ENCODE measurements at places on chromosomes 12 and 14.

GRCh38 chr12:112116232-112117060, 7.9 kb upstream of the NAA25 start:
- no peak for DNase-seq

DNA sequence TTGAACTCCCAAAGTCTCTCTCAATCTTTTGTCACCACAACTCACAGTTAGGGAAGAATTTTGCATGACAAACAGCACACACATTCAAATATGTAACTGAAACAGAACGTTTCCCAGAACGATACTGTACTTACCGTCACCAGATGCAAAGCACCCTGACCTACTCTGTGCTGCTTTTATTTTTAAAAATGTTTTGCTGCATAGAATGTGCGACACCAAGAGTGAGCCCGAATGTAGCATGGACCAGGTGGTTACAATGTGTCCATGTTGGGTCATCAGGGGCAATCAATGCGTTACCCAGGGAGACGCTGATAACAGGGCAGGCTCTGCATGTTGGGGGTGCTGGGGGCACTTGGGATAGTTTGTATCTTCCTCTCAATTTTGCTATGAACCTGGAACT, 14.6 kb upstream of the EIF5 start:
- DNase-seq = no peak

GRCh38 chr12:31965090-31965489, 5.9 kb downstream of the RESF1 start:
- DNase-seq = no peak

GRCh38 chr12:128170181-128170580, 96.8 kb upstream of the TMEM132C start:
- no peak for DNase-seq

GRCh38 chr12:9331218-9331626, 123.0 kb upstream of the PZP start:
- peak; percentile 23 for DNase-seq

GRCh38 chr14:85401384-85401783, 128.6 kb upstream of the FLRT2 start:
- no peak for DNase-seq

DNA sequence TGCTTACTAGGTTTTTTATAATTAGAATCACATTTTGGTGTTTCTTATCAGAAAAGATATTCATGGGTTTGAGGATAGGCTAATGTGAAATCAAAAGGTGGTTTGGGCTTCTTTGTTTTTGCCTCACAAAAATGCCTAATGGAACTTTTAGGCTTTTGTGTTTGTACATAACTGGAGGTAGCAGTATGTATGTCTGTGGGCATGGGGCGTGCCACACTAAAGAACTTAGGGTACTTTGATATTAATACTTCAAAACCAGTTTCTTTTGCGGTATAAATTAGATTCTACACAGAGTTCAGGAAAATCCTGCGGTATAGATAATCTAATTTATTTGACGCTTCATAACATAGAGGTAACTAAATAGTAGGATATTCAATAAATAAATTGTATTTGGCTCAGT, 1.9 kb downstream of the ETV6 start:
- no peak for DNase-seq

DNA sequence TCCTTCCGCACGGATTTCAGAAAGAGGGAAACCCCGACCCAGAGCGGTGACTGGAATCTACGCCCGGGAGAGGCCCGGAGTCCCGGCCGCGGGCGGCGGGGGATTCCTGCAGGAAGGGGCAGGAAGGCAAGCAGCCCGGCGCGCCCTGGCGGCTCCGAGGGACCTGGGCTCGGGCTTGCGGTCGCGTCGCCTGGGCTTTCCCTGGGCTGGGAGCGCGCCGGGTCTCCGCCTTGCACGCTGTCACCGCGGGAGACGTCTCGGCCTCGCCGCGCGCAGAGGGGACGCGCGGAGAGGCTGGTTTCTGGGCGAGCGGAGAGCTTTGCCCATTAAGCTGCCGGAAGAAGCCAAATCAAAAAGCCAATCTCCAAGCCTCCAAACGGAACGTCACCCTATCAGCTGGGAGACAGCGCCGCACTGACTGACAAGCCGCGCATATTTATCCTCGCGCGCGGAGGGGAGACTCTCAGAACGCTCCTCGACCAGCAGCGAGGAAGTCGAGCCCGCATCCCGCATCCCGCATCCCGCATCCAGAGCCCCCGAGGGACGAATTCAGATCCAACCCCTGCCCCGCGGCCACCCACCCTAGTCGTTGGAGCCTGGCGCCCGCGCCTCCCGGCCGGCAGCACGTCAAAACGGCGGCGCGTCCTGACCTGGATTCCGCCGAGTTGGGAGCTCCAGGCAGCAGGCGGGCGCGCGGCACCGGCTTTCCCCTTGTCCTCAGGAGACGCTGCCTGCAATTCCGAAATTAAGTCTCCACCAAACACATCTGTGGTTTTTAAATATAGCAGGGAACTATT, at the start of gene SLC8A3:
SLC8A3 (minus strand) TSS at position 293 of the 797 bp plus-strand sequence. CDS start 20,529 bp downstream, outside the sequence.
- DNase-seq = peak; percentile 92

DNA sequence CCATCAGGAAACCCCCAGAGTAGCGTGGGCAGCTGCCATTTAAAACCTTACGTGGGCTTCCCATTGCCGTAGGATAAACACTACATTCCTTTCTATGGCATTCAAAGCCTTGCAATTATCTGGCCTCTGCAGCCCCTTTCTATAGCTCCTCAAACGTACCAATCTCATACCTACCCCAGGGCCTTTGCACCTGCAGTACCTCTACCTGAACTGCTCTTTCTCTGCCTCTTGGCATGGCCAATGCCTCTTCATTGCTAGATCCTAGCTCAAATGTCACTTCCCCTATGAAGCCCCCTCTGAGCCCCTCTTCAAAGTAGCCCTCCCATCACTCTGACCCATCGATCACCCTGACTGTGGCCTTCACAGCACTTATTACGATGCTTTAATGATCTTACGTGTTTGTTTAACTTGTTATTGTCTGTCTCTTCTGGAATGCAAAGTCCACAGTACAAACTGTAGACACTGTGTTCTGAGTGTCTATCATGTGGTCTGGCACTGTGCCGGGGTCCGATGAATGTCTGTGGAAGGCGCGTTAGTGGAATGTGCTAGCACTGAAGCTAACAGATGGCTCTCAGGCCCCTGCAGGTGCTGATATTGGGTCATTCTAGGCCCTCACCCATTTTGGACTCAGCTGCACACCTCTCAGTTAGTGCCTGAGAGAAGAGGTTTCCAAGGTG, 157.3 kb upstream of the NOS1 start:
- DNase-seq = no peak

GRCh38 chr12:30754383-30754749, 385 bp downstream of the CAPRIN2 start:
- DNase-seq = no peak

DNA sequence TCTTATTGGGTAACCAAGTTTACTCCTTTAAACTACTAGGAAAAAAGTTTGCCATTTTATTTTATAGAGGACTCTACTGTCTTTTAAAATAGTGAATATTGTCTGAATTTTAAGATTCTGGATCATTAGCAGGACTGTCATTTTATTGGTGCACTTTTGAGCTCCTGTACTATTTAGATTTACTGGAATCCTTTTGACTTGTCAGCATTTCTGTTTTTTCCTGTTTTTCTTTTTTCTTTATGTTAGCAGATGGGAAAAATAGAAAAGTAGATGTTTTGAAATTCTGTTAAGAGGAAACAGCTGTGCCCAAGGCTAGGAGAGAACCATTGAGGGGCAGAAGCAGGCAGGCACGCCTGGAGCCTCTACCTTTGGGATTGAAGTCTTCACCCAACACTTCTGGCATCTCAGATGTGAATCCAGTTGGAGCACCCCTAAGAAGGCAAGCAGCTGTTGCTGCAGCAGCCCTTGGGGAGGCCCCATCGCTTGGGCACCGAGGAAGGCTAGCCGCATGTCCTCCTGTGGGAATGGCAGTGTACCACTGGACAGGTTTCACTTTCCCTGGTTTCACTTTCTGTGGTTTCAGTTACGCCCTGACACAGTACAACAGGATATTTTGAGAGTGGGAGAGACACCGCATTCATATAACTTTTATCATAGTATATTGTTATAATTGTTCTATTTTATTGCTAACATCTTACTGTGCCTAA, 11.5 kb downstream of the RIMKLB start:
- no peak for DNase-seq

- no peak for DNase-seq
These were observed 17.7 kb downstream of the SPPL3 start for GRCh38 chr12:120886199-120887018.

GRCh38 chr12:124605150-124605882, 37.9 kb upstream of the NCOR2 start:
- no peak for DNase-seq

All from NCI-H1694 (cell line).